Daoy (cell line): ENCODE measurements at places on chromosomes 16 and 17. TPM values are rescaled to one million over a fixed set of nuclear protein-coding genes. Genes with fewer than 3 reads are reported as not detected.

The ABI3 gene
- 0.29 TPM in 1 of 2 replicates, not detected in the other for total RNA-seq

The PLLP gene
- total RNA-seq, result 0.06 and 0.63 TPM in 2 replicates

DNA sequence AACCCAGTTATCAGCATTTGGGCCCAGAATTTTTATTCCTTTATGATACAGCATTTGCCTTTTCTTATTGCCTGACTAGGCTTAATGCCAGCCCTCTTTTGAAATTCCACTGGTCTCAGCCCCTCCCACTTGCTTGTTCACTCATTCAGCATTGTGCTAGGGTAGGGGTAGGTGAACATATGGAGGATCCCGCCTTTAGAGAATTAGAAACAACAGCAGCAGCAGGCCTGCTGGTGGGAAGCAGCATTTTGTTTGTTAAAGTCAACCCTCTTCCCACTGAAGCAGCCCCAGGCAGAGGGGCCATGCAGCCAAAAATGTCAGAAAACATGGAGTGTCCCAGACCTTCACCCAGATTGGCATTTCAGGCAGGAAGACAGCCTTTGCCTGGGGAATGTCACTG is 1355.2 kb downstream of the CDH8 start:
- no peak for DNase-seq

GRCh38 chr16:68183046-68183445 is 52.9 kb downstream of the ESRP2 start:
- DNase-seq, result no peak
